Large intestine (tissue), 12 donors: ENCODE measurements at places on chromosomes 7 and 10. TPM values are rescaled to one million over a fixed set of nuclear protein-coding genes. Genes with fewer than 3 reads are reported as not detected.
A peak's percentile ranks its signal among the peaks of the same experiment; 100 is the strongest.

The MICU1 gene
- polyA plus RNA-seq = 54.6 TPM

The ADGRA1 gene
- 0.40 TPM for polyA plus RNA-seq

- H3K4me1 ChIP-seq = peaks cover 3% of the 10 kb centered on the region
- H3K4me3 ChIP-seq = no peak overlapping the region
- no peaks in the 10 kb centered on the region for H3K27me3 ChIP-seq
- H3K36me3 ChIP-seq = no peaks in the 10 kb centered on the region
- H3K27ac ChIP-seq = no peak overlapping the region
Measured at GRCh38 chr7:115827305-115828045, 203.1 kb downstream of the TFEC start.

DNA sequence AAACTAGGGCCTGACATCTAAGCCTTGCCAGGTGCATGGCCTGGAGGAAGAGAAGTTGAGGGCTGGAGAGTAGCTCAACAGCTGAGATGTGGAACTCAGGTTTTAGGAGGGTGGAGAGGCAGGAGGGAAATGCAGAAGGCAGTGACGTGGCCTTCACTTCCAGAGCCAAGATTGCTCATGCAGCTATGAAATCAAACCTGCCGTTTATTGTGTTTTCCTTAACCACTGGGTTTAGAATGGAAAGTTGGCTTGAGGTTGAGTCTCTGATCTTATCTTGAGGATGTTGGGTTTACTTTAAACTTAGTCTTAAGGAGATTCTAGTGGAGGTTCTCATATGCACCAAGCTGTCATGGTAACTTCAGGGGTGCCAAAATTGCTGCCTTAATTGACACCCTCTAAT is 178.6 kb downstream of the SORCS3 start:
- DNase-seq = no peak
- no peaks in the 10 kb centered on the region for H3K36me3 ChIP-seq
- H3K27ac ChIP-seq = no peak overlapping the region
- no peaks in the 10 kb centered on the region for H3K27me3 ChIP-seq

GRCh38 chr10:133173860-133174640 is 14.0 kb downstream of the KNDC1 start:
- no peak overlapping the region for H3K27ac ChIP-seq
- no peaks in the 10 kb centered on the region for H3K4me1 ChIP-seq
- no peak for DNase-seq
- H3K27me3 ChIP-seq = no peaks in the 10 kb centered on the region
- H3K36me3 ChIP-seq = peaks cover 7% of the 10 kb centered on the region

- H3K4me1 ChIP-seq = no peaks in the 10 kb centered on the region
- DNase-seq = no peak
- H3K36me3 ChIP-seq = no peaks in the 10 kb centered on the region
- no peak overlapping the region for H3K27ac ChIP-seq
Measured at GRCh38 chr7:15336146-15336545, 225.7 kb downstream of the AGMO start.

- H3K27me3 ChIP-seq = no peaks in the 10 kb centered on the region
- H3K36me3 ChIP-seq = no peaks in the 10 kb centered on the region
- H3K4me3 ChIP-seq = no peak overlapping the region
- H3K27ac ChIP-seq = peak overlapping the region; percentile 24
Measured at GRCh38 chr10:13990392-13990805, 340.3 kb downstream of the FRMD4A start.

The SPDYE6 gene
- polyA plus RNA-seq = 4.3 TPM

The FOXP2 gene
- 9.7 TPM for polyA plus RNA-seq
